ENCODE measurements at places on chromosomes 2 and 18. TPM values are rescaled to one million over a fixed set of nuclear protein-coding genes. Genes with fewer than 3 reads are reported as not detected.

DNA sequence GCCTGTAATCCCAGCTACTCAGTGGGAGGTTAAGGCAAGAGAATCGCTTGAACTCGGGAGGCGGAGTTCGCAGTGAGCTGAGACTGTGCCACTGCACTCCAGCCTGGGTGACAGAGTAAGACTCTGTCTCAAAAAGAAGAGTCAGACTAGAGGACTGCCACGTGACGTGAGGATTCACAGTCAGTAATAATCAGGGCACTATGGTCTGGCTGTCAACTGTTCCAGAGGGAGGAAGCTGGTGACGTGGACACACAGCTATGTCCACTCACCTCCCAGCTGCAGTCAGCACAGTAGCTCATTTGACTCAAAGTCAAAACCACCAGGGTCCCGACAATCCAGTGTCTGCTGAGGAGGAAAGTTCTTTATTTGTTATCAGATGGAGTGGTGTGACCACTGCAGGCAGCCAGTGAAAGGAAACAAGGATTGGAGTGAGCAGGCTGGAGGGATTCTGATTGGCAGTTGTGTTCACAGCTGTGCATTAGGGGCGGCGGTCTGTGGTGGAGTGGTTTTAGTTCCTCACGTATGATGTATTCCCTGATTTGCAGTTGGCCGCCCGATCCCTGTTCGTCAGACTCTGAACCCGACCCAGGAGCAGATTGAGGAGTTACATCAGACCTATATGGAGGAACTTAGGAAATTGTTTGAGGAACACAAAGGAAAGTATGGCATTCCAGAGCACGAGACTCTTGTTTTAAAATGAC lies 37.9 kb downstream of the MOGAT1 start:
- DNase-seq, result peak; percentile 15

DNA sequence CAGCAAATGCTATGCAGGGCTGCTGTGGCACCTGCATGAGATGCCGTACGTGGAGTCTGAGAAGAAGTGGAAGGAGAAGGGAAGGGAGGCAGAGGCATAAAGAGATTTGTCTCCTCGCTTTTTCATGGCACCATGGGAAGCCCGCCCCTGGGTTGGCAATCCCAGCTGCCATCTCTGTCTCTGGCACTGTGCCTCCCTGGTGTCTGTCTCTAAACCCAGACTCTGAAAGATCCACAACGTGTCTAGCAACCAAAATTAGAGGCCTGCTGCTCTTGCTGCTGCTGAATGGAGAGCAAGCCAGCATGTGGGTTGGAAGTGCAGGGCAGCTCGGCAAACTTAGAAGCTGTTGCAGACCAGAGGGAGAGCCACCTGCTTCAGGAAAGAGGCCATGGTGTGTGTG lies 53.1 kb downstream of the INO80C start:
- DNase-seq, result no peak

- peak; percentile 4 for DNase-seq
Observed at GRCh38 chr2:149313512-149313972, 16.8 kb upstream of the LYPD6 start.

GRCh38 chr2:148814143-148814859 lies 60.7 kb upstream of the KIF5C start:
- DNase-seq, result no peak

DNA sequence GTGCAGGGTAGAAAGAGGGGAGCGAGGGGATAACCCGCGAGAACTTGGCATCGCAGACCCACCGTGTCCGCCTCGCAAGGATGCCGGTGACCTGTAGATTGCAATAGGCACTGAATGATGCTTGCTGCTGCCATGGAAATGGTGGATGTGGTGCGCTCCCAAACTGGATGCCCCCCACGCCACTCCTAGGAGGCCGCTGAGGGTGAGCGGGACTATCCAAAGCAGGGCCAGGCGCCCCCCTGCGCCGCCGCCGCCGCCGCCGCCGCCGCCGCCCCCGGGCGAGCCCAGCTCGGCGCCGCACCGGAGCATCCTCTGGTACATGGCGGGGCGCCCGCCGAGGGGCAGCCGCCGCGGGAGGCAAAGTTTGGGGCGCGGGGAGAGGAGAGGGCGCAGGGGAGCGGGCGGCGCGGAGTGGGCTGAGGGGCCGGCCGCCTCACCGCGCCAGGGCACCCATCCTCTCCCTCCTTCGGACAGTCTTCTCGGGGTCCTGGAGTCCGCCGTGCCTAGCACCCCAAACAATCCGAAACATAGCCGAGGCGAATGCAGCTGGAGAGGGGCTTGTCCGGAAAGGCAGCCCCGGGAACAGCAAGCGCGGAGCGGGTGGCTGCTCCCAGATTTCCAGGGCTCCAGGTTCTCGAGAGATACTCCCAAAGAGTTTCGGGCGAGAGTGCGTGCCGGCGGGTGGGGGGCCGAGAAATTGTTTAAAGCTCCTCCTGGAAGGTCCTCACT lies 685.1 kb downstream of the NRXN1 start:
- no peak for DNase-seq

- no peak for DNase-seq
Observed at GRCh38 chr2:50397992-50398765, 633.8 kb downstream of the NRXN1 start.

DNA sequence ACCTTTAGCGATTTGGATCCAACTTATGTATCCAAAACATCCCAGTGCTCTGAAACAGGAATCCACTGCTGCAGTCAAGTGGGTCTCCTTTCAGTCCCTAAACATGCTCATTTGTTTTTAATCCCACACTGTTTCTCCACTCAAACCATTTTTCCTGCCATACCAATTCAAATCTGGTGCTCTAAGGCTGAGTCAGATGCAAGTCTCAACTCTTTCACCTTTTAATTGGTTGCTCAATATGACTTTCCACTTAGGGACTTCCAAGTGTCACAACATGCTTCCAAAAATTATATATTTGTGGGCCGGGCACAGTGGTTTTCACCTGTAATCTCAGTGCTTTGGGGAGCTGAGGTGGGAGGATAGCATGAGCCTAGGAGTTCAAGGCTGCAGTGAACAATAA lies 113.4 kb upstream of the TANK start:
- DNase-seq, result no peak

- DNase-seq, result no peak
Observed at GRCh38 chr2:115910270-115910669, 1467.8 kb downstream of the DPP10 start.

GRCh38 chr2:128354161-128354560 lies 35.5 kb upstream of the HS6ST1 start:
- no peak for DNase-seq

GRCh38 chr2:190837952-190838361 lies 42.7 kb upstream of the GLS start:
- no peak for DNase-seq

GRCh38 chr2:128797937-128798336 lies 479.3 kb upstream of the HS6ST1 start:
- no peak for DNase-seq

DNA sequence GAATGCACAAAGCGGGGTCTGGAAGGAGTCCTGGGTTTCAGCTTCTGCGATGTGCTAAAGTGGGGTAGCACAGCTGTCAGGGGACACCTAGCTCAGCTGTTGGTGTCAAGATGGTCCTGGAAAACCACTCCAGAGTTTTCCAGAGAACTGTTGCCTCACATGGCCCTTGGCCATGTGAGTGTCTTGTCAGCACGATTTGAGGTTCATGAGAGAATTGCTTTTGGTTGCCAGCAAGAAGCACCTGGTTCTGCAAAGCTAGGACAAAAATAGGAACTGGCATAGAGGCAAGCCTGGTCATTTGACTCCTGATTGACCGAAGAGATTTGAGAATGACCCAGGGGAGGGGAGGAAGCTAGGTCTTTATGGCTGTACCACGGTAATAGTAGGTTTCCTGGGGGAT lies 50.4 kb upstream of the CTLA4 start:
- DNase-seq, result no peak

DNA sequence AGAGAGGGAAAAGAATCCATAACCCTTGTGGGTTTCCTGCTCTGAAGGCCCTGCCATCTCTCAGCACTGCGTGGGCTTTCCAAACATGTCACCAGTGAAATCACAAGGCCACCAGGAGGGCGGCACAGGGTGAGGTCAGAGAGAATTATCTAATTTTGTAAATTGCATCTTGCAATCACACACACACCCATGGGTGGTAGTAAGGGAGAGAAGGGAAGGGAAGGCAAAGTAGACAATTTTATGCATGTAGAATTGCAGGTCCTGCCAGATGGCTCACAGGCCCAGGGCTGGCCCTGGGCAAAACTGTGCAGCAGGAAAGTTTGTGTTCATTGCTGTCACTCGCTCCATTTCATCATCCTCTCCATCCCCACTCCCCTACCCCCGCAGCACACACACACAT lies 21.0 kb upstream of the ZBTB7C start:
- no peak for DNase-seq

- no peak for DNase-seq
Observed at GRCh38 chr18:5717256-5717655, 173.5 kb upstream of the EPB41L3 start.

- DNase-seq, result no peak
Observed at GRCh38 chr2:75021672-75022071, 63.2 kb downstream of the POLE4 start.

DNA sequence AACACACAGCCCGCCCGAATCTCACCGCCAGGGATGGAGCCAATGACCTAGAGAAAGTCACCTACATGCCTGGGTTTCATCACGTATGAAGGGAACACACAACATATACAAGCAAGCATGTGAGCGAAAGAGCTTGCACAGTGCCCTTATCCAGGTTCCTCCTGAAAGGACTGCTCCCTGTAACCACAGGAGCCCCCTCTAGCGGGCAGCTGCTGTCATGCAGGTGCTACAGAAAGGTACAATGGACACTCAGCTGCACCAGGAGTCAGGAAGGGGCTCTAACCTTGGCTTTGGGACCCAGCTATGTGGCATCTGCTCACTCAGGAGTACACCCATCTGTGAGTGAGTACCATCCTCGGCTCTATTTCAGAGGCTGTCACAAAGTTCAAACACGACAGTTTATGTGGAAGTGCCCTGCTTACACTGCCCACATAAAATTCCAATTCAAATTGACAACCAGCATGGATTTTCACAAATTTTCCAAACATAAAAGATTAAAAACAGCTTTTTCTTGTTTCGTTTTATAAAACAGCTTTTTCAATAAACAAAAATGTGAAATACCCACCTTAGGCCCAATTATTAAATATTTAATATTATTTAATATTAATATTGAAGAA lies 3.5 kb downstream of the NDUFA10 start:
- peak; percentile 83 for DNase-seq

DNA sequence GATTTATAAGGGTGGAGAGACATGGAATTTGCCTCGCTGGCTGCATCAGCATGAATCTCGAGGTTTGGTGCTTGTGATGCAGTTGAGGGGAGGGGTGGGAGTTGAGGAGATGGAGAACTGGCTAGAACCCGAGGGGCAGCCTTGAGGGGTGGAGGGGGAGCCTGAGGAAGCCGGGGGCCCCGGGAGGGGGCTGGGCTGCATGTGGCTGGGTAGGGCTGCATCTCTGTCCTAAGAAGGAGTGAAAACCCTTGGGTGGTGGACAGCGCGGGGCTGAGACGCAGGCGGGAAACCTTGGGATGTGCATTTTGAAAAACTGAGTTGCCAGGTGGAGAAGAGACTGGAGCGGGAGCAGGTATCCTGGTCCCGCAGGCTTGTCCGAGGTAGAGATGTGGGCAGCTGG lies 64.2 kb downstream of the SNTG2 start:
- no peak for DNase-seq

- no peak for DNase-seq
Observed at GRCh38 chr2:158729451-158729850, 65.7 kb upstream of the DAPL1 start.

- peak; percentile 41 for DNase-seq
Observed at GRCh38 chr2:86022661-86023365, 82.9 kb downstream of the POLR1A start.

- no peak for DNase-seq
Observed at GRCh38 chr2:237044281-237044680, 41.4 kb upstream of the COPS8 start.

DNA sequence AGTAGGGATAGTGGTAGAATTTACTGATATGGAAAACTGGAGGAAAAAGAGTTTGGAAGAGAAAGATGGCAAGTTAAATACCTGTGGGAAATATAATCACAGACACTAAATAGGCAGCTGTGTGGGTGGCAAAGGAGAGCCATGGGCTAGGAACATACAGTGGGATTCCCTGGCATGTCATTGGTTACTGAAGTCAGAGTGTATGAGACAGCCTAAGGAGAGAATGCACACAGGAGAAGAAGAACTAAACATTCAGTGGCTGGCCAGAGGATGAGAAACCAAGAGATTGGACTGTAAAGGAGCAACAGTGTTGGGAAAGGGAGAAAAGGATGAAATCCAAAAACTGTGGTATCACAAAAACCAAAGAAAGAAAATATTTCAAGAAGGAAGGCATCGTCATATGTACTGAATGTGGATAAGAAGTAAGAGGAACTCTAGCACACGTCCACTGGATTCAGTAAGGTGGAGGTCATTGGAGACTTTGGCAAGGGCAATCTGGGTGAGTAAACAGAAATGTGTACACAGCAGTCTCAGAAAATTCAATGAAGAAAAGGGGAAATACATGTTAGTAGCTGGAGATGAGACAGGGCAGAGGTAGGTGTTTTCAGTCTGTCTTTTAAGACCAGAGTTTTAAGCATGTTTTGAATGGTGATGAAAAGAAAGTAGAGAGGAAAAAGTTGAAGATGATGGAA lies 83.3 kb downstream of the SPIRE1 start:
- no peak for DNase-seq

GRCh38 chr18:408367-408766 lies 92.1 kb downstream of the COLEC12 start:
- no peak for DNase-seq

GRCh38 chr2:232610081-232610480 lies 23.3 kb upstream of the EFHD1 start:
- DNase-seq, result no peak

DNA sequence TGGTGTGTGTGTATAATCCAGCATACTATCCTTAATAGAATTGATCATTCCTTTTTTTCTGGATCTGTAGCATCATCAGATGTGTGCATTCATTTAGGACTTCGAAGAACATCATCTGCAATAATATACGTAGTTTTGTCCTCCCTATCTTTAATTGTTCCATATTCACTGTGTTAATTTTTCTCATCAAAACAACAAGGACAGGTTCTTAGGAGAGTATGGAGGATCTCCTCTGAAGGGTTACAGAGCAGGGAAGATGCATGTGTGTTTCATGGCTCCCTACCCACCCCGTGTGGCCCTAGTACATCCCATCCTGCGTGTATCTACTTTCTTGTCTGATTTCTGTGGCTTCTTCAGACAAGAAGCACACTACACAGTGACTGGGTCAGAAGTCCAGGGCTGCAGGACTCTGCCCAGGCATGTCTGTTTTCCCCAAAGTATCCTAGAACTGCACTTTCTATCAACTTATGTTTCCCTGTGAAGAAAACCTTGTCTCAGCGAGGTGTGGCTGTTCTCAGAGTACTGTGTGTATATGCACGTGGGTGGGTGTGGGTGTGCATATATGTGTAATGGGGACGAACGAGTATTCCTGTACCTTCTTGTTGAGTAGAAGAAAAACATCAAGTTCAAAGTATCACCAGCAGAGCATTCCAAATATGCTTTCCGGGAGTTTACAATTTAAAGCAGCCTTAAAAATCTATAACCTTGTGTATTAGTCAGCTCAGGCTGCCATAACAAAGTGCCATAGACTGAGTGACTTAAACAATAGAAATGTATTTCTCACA lies 220.4 kb upstream of the FOSL2 start:
- no peak for DNase-seq

GRCh38 chr2:68357605-68358337 lies 7.3 kb upstream of the PLEK start:
- DNase-seq, result peak; percentile 22

The LYPD6 gene
- not detected for total RNA-seq

The ATG9A gene
- 58.7 TPM for total RNA-seq

The LIMS2 gene
- 23.6 TPM for total RNA-seq

The ZBTB7C gene
- total RNA-seq, result not detected

The CCDC74B gene
- 3.0 TPM for total RNA-seq

The LIPG gene
- 0.27 TPM for total RNA-seq

The FBXO48 gene
- 1.3 TPM for total RNA-seq

The NYAP2 gene
- total RNA-seq, result not detected

The IL1RL2 gene
- total RNA-seq, result not detected

The ST6GAL2 gene
- total RNA-seq, result not detected

All from activated CD8-positive, alpha-beta T cell treated with anti-CD3 and anti-CD28 coated beads for 36 hours (primary cell).